Heart left ventricle (tissue), 16 donors: ENCODE measurements at places on chromosomes 13 and 19. TPM values are rescaled to one million over a fixed set of nuclear protein-coding genes. Genes with fewer than 3 reads are reported as not detected.

DNA sequence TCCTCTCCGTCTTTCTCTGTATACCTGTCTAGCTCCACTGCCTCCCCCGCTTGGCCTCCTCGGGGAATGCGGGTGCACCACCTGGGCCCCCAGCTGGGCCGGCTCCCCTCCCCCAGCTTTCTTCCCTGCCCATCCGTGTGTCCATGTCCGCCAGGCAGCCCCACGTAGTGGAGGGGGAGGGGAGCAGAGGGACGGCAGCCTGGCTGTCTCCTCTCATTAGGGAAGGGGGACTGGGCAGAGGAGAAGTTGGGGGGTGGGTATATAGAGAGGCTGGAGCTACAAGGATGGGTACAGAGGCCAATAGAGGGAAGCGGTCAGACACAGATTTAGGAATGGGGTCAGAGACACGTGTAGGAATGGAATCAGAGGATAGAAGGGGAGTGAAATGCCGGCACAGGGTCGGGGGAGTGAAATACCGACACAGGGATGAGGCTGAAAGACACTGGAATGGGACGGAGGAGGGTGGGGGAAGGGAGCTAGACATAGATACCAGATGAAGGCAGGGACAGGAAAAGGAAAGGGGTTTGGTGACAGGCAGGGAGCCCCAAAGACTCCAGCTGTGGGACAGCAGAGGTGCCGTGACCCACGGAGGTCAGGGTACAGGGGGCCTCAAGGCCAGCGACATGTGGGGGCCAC is 2.8 kb downstream of the NECTIN2 start:
- DNase-seq = peak; percentile 62

GRCh38 chr13:46715363-46715762 is 81.6 kb downstream of the ESD start:
- DNase-seq = no peak

DNA sequence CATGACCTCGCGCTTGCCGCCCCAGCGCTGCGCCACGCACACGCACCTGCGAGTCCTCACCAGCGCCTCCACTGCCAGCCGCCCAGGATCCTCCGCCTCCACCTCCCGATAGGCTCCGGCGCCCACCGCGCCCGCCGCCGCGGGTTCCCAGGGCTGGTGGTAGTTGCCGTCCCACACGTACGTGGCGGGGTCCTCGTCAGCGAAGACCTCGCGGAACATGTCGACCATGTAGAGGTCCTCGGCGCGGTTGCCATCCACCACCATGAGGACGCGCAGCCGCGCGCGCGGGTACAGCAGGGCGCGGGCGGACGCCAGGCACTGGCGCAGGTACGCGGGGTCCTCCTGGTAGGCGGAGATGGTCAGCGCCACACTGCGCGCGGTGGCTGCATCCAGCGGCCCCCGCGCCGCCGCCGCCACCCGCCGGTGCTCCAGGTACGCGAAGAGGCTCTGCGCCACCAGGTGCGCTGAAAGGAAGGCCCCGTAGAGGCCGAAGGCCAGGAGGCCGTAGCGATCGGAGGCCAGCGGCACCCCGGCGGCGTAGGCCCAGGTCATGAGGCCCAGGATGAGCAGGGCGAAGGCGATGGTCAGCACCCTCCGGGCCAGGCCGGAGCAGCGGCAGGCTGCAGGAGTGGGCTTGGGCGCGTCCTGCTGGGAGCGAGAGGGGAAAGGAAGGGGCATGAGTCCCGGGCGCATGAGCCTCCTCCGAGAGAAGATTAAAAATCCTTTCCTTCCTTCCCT is 4.4 kb downstream of the HAS1 start:
- no peak for DNase-seq

DNA sequence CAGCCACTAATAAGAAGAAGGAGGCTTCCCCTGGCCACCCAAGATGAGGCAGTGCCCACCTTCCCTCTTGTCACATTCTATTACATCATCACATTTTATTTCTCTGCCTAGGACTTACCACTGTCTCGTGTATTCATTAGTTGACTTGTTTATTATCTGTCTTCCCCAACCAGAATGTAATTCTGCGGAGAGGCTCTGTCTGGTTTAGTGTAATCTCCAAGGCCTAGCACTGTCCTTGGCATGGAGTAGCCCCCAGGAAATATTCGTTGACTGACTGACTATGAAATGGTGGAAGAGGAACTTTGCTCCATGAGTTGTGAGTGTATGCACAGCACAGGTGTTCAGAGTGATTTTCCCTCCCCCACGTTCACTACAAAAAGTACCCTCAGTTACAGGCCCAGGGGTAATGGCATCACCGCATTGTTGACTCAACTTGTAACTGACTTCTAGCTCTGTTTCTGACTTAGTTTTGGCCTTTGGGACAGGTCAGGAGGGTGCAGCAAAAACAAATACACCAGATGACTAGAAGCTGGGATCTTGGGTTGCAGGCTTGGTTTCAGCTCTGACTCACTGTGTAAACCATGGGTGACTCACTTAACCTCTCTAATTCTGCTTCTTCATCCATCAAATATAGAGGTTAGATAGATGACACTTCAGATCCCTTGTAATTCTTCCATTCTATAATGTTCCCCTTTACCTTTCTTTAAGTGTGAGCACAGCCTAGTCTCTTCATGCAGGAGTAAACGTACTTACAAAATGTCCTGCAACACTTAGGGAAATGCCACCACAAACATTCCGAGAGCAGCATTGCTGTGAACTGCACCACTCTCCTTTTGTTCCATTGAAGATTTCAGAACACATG is 229.7 kb downstream of the KCNRG start:
- no peak for DNase-seq

DNA sequence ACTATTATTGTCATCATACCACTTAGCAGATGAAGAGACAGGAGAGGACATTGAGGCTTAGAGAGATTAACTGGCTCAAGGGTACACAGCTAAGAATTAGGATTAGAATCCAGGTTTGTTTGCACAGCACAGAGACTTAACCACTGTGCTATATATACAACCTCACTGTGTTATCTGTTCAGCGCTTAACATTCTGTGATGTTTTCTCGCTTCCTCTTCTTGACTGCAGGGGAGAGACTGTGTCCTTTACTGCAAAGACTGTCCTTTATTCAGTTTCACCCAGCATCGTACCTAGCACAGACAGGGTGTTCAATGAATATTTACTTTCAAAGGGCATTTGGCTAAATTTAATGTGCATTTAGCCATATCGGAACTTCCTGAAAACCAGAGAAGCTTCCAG is 54.9 kb upstream of the PCDH8 start:
- no peak for DNase-seq

GRCh38 chr19:661427-662196 is 1.4 kb downstream of the RNF126 start:
- DNase-seq = peak; percentile 49

GRCh38 chr19:52020506-52020905 is 7.7 kb downstream of the ZNF614 start:
- no peak for DNase-seq

DNA sequence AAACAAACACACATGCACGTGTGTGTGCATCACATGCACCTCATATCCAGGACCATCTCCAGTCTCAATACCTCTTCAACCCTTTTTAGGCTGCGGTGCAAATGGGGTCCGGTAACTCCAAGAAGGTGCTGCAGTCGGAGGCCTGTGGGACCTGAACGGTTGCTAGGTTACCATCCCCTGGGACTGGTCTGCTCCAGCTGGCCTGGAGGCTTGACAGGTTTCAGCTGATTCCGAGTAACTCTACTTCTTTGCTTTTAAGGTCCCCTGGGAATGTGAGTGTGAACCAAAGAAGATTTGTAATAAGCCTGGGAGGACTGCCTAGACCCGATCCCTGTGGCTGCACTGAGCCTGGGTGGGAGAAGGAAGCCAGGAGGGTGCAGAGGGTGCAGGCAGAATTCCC is 117.5 kb downstream of the CCNA1 start:
- no peak for DNase-seq

GRCh38 chr19:6765738-6766356 is 1.4 kb downstream of the SH2D3A start:
- no peak for DNase-seq

- no peak for DNase-seq
Measured at GRCh38 chr13:37640499-37640898, 41.9 kb upstream of the POSTN start.

DNA sequence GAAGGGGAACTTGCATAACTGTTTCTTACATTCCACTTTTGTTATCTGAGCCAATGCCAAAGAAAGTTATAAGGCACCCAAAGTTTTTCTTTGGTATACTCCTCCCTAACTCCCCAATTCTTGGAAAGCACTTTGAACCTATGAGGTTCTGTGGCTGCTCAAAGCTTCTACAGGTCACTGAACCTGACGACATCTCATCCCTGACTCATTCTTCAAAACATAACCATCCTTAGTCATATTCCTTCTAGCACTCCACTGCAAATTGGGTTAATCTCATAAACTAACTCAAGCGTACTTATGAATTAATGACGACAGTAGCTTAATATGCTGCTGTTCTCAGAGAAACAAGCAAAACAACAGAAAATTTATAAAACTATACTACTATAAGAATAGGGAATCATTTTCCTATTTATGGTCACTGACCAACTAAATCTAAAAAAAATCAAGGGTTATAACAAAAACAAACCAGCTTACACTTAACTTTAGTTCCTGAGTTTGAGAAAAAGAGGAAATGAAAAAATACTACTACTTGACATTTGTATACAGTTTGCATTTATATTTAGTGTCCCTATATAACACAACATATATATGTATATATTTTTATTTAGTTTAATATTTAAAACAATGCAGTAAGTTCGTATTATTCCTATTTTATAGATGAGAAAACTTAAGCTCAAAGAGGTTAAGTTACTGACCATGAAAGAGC is 69.1 kb downstream of the CAB39L start:
- no peak for DNase-seq

GRCh38 chr19:17846146-17846545 is 1.6 kb downstream of the JAK3 start:
- no peak for DNase-seq

DNA sequence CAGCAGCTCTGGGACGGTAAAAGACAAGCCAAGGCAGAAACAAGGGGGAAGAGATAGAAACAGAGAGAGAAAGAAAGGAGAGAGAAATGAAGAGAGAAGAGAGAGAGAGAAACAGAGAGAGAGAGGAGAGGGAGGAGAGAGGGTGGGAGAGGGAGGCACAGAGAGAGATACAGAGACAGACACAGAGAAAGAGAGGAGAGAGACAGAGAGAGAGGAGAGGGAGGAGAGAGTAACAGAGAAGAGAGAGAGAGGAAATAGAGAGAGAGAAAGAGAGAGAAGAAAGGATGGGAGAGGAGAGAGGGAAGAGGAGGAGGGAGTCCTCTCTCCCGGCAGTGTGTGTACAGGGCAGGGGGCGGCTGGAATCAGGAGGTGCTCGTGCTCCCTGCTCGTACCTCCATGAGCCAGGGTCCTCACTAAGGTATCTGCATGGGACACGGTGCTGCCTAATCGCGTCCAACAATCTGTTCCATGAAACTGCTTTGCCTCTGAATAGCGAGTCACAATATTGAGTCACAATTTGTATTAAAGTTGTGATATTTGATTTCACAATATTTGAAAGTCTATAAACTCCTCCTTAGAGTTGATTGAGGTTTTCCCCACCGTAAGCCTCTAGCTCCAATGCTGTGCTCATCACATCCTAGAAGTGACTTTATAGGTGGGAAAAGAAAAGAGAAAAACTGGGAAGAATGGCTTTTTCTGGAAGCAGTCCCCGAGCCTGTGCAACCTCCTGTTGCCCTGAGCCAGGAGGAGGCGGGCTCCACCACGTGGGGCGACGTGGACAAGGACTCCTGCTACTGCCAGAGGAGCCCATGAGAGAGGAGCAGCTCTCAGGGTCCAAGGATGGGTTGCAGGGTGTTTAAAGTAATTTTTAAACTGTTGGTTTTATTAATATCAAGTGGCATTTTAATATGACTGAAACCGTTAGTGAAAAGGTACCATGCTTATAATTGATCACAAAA is 81.7 kb upstream of the ARHGEF7 start:
- DNase-seq = no peak

- no peak for DNase-seq
Measured at GRCh38 chr13:50794226-50794625, 49.3 kb downstream of the DLEU7 start.

- DNase-seq = no peak
Measured at GRCh38 chr19:17762505-17763229, 11.4 kb downstream of the FCHO1 start.

GRCh38 chr13:84686458-84686857 is 804.2 kb upstream of the SLITRK1 start:
- DNase-seq = no peak

DNA sequence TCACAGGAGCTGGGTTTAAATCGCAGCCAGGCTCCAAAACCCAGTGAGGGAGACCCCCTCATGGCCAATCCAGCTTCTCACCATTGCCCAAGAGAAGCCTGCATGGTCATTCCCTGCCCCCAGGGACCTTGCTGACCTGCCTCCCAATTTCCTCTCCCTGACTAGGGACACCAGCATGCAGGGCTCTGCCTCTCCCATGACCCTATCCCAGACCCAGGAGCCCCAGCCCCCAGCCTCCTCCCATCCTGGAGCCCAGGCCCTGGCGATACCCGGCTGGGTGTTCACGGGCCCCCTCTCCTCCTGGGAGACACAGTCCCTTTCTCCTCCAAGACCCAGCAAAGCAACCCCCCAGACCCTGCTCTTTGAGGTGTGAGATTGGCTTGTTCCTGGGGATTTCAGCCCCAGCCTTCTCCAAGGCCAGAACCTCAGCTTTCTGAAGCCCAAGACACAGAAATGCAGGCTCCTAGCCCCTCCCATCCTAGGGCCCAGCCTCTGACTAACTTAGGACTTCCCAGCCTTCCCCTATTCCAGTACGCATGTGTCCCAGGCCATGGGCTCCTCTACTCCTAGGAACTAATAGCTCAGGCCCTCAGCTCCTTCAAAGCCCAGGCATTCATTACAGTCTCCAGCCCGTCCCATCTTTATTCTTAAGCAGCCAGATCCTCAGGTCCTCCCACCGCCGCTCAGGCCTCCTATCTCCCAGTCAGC is 1.1 kb downstream of the GYS1 start:
- DNase-seq = no peak

DNA sequence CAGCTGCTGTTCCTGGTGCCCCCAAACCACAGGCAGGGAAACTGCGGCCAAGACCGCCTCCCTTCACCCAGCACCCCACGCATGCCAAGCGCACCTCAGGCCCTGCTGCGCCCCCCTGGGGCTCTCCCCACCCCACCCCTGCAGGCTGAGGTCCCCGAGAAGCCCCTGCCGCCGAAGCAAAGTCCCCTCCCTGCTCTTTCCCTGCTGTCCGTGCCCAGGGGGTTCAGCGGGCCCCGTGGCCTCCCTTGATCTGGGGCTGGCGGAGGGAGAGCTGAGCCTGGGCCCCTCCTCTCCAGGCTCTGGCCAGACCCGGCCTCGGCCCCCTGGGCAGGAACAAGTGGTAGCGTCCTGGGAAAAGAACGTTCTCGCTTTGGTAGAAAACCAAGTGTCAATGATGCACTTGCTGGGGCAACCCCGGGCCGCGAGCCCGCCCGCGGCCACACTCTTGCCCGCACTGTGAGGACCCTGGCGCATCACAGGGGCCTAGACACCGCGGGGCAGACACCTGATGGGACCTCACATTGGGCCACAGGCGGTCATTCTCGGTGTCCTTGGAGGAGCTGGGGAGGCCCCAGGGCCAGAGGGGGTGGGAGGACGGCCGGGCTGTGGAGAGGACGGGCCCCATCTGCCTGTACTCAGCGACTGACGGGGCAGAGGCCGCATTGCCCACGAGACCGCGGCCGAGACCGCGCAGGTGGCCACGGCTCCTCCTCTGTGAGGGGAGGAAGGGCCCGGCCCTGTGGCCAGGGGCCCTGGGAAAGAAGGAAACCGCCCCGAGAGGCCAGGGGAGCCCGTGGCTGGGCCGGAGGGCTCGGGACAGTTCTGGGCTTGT is 29.0 kb downstream of the GPX4 start:
- DNase-seq = no peak

Gene CNFN
- total RNA-seq = not detected

Gene SPRED3
- total RNA-seq = 0.67 TPM

Gene ANKRD24
- not detected for total RNA-seq

Gene HCN2
- 14.2 TPM for total RNA-seq

Gene ATXN8OS
- total RNA-seq = not detected

Gene CACNG8
- total RNA-seq = 0.22 TPM

Gene ZNF285
- 2.0 TPM for total RNA-seq

Gene ZNF714
- 2.7 TPM for total RNA-seq
